ENCODE measurements at places on chromosomes 16 and 17.
A peak's percentile ranks its signal among the peaks of the same experiment; 100 is the strongest.

DNA sequence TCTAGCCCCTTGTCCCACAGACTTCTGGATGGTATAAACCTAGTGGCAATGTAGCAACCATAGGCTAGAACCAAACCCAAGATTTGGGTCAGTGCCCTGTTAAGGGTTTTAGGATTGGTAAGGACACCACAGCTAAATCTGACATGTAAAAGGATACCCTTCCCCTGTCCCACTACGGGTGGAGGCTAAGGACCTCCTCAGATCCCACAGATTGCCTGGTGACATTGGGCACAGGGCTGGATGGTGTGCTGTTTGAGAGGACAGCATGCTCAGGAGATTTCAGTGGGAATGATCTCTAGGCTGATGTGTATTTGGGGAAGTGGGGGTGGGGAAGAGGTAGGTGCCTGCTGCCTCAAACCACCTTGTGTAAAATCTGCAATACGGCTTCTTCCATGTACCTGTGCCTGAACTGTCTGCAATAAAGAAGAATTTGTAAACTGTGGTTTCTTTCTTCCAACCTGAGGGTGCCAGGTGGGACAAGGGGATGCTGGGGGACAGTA, 671 bp upstream of the EDC4 start:
- DNase-seq: no peak

GRCh38 chr16:28188085-28188916, 23.5 kb downstream of the XPO6 start:
- DNase-seq: no peak

GRCh38 chr16:29678691-29679267, at the start of gene QPRT:
QPRT (plus strand) TSS chr16:29679180; CDS start chr16:29679198, 18 bp downstream.
- DNase-seq: no peak

- DNase-seq: no peak
These were observed 37.5 kb downstream of the PITPNC1 start for GRCh38 chr17:67414559-67414958.

GRCh38 chr17:64938925-64939474, 19.7 kb upstream of the LRRC37A3 start:
- peak; percentile 29 for DNase-seq

DNA sequence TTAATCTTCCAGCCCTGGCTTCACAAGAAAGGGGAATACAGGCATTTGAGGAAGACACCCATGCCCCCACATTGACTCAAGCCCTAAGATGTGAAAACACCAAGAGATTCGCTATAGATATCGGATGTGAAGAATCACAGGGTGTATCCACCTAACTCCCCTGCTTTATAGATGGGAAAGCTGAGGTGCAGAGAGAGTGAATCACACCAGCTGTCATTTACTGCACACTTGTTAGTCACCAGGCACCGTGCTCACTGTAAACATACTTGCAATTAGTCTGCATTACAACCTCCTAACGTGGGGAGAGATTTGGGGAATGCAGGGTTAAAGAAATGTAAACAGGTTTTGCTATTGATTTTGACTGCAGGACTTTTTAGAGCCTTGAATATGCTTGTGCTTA, 325.5 kb downstream of the C16orf95 start:
- DNase-seq: no peak

GRCh38 chr16:12569061-12569460, 234.6 kb downstream of the CPPED1 start:
- DNase-seq: no peak

DNA sequence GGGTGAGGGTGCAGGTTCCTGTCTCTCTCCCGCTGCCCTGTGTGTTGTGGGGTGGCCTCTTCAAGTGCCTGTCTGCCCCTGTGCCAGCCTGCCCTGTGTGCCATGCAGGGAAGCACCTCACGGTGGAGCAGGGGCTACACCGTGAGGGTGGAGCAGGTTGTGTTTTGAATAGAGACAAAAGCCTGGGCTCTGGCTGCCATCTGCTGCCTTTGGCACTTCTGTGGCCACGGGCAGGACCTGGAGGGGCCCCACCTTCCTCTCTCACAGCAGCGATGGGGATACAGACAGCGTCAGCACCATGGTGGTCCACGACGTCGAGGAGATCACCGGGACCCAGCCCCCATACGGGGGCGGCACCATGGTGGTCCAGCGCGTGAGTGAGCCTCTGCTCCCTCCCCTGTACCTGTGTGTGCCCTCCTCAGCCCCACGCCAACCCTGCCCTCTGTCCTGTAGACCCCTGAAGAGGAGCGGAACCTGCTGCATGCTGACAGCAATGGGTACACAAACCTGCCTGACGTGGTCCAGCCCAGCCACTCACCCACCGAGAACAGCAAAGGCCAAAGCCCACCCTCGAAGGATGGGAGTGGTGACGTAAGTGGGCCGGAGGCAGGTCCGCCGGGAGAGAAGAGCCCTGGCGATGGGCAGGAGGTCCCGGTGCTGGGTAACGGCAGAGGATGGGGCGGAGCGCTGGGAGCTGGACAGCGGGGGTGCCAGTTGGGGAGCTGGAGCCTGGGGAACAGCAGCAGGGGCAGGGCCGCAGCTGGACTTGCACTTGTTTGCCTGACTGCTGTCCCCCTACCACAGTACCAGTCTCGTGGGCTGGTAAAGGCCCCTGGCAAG, 5.4 kb upstream of the C17orf107 start:
- DNase-seq: no peak

Data from activated CD4-positive, alpha-beta T cell treated with anti-CD3 and anti-CD28 coated beads, Interleukin-2, amount 50 U/mL, for 4 hours (primary cell).